ENCODE measurements at places on chromosomes 3 and 15. TPM values are rescaled to one million over a fixed set of nuclear protein-coding genes. Genes with fewer than 3 reads are reported as not detected.

RHOV gene
- not detected for total RNA-seq

IGSF11 gene
- not detected for total RNA-seq

HCLS1 gene
- 203 TPM for total RNA-seq

CCDC39 gene
- total RNA-seq: not detected

ARNT2 gene
- total RNA-seq: not detected

GOLGA8J gene
- total RNA-seq: not detected

THSD4 gene
- total RNA-seq: not detected

SCN11A gene
- total RNA-seq: 0.07 TPM

DNA sequence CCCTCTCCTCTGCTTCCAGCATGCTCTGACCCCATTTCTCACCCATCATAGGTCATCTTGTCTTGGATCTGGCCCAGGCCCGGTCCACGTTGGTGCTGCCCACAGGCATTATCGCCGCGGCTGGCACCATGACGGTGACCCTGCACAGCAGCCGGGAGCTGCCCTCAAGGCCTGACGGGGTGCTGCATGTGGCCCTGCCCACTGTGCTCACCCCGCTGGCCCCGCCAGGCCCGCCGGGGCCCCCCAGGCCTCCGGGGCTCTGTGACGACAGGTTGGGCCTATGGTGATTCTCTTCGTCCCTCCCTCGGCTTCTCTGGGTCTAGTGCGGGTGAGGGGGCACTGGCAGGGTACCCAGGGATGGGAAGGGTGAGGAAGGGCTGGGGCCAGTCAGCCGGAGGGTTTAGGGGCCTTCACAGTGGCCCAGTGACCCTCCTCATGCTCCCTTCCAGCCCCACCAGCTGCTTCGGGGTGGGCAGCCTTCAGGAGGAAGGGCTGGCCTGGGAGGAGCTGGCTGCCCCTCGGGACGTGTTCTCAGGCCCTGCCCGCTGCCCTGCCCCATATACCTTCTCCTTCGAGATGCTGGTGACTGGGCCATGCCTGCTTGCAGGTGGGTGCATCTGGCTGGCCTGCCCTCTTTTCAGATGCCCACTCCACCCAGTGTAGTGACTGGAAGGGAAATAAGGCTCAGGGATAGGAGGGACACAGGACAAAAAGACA is 3.9 kb downstream of the VWA5B2 start:
- H3K4me1 ChIP-seq: peaks cover 28% of the 10 kb centered on the region
- no peaks in the 10 kb centered on the region for H3K27me3 ChIP-seq
- no peak for DNase-seq

GRCh38 chr15:30929982-30930381 is 26.3 kb downstream of the FAN1 start:
- H3K4me1 ChIP-seq: no peaks in the 10 kb centered on the region
- no peak overlapping the region for H3K4me3 ChIP-seq
- peaks cover 24% of the 10 kb centered on the region for H3K36me3 ChIP-seq
- no peak for DNase-seq

DNA sequence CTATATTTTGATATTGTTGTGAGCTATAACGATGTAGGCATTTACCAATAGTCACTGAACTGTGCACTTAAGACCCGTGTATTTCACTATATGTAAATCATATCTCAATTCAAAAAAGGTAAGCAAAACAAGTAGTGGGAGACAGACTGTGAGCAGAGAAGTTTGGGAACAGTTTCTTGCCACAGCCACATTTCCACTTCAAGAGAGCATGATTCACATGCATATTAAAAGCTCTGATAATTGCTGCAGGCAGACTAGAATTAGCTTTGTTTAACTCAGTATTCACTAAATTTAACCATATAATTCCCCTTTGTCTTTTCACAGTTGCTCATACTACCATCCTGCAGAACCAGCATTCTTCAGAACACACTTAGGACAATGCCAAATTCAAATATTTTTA is 168.4 kb upstream of the ZNF385D start:
- no peak overlapping the region for H3K4me3 ChIP-seq
- H3K4me1 ChIP-seq: no peaks in the 10 kb centered on the region
- DNase-seq: no peak
- no peaks in the 10 kb centered on the region for H3K36me3 ChIP-seq

DNA sequence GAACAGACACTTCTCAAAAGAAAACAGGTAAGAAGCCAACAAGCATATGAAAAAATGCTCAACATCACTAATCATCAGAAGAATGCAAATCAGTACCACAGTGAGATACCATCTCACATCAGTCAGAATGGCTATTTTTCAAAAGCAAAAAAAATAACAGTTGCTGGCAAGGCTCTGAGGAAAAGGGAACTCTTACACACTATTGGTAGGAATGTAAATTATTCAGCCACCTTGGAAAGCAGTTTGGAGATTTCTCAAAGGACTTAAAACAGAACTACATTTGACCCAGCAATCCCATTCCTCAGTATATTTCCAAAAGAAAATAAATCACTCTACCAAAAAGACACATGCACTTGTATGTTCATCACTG is 95.6 kb downstream of the APBA2 start:
- no peak overlapping the region for H3K27ac ChIP-seq
- H3K4me1 ChIP-seq: no peaks in the 10 kb centered on the region
- H3K27me3 ChIP-seq: no peaks in the 10 kb centered on the region
- no peak for DNase-seq
- H3K4me3 ChIP-seq: no peak overlapping the region
- H3K36me3 ChIP-seq: no peaks in the 10 kb centered on the region

DNA sequence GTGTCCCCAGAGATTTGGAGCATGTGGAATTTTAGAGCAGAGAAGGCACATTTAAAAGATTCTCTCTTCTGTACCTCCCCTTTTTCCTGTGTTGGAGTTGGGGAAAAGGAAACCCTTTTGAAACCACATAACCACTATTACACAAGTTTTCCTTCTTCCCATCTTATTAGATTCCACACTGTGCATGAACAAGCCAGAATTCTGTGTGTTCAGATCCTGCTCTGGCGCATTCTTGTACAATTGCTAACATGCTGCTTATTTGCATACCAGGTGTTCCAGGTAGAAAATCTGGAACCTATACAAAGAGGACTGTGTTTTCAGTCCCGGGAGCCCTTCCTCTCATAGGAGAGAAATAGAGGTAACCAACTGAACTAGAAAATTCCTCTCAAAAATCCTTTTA is 2.6 kb upstream of the CIB2 start:
- H3K4me3 ChIP-seq: no peak overlapping the region
- peaks cover 14% of the 10 kb centered on the region for H3K4me1 ChIP-seq
- DNase-seq: no peak
- H3K27me3 ChIP-seq: no peaks in the 10 kb centered on the region

DNA sequence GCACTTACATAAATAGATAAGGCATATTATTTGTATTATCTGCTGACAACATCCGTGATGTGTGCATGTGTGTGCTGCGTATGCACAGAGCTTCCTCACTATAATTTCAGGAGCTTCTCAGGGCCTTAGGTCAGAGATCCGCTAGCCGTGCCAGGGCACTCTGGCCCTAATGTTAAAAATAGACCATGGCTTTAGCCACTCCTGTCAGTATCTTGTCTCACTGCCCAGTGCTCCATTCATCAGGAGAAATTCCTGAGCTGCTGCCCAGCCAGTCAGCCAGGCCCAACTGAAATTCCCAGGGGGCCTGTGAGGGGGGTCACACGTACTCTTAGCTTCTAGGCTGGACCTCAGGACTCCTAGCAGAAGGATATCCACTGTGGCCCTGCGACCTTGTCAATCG is 70.0 kb upstream of the ABHD2 start:
- H3K27ac ChIP-seq: no peak overlapping the region
- no peak for DNase-seq
- peaks cover 8% of the 10 kb centered on the region for H3K4me1 ChIP-seq
- no peak overlapping the region for H3K4me3 ChIP-seq
- no peaks in the 10 kb centered on the region for H3K36me3 ChIP-seq

- no peaks in the 10 kb centered on the region for H3K27me3 ChIP-seq
- no peak overlapping the region for H3K27ac ChIP-seq
- H3K4me3 ChIP-seq: no peak overlapping the region
- H3K36me3 ChIP-seq: no peaks in the 10 kb centered on the region
- DNase-seq: no peak
- H3K4me1 ChIP-seq: no peaks in the 10 kb centered on the region
Observed at GRCh38 chr3:114904633-114905032, 242.5 kb downstream of the ZBTB20 start.

DNA sequence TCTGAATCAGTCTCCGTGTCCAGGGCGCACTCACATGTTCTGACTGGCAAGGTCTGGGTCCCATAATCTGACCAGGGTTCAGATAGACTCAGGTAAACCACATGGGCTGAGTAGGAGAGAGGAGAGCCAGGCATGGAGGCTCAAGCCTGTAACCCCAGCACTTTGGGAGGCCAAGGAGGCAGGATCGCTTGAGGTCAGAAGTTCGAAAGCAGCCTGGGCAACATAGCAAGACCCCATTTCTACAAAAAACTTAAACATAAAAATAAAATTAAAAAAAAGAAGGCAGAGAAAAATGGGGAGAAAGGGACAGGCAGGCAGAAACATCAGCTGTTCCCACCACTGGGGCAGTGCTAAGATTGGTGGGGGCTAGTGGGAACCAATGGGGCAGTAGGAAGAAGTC is 5.4 kb downstream of the TMEM43 start:
- DNase-seq: no peak
- H3K36me3 ChIP-seq: peaks cover 20% of the 10 kb centered on the region
- no peak overlapping the region for H3K4me3 ChIP-seq
- H3K27me3 ChIP-seq: no peaks in the 10 kb centered on the region
- peaks cover 12% of the 10 kb centered on the region for H3K4me1 ChIP-seq

- no peak overlapping the region for H3K4me3 ChIP-seq
- H3K36me3 ChIP-seq: no peaks in the 10 kb centered on the region
- no peaks in the 10 kb centered on the region for H3K27me3 ChIP-seq
Observed at GRCh38 chr3:41434781-41435180, 235.5 kb downstream of the CTNNB1 start.
